Esophagus squamous epithelium (tissue), 5 donors: ENCODE measurements at places on chromosomes 6 and 20.

DNA sequence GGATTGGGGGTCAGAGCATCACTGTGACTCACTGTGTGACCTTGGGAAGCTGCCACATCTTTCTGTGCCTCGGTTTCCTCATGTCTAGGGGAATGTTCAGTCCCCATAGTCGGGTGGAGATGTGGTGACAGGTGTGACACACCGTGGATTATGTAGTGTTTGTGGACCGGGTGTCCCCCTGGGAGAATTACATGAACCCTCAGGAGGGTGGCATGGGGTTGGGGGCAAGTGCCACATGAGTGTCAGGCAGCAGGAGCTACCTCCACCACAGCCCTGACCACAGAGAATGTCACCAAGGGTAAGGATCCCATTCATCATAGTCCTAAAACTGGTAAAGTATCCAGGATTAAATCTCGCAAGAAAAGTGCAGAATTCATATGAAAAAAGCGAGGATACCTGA, 23.2 kb downstream of the SUN5 start:
- no peaks in the 10 kb centered on the region for H3K27me3 ChIP-seq
- DNase-seq = no peak
- no peaks in the 10 kb centered on the region for H3K4me1 ChIP-seq
- no peak overlapping the region for H3K4me3 ChIP-seq
- H3K36me3 ChIP-seq = no peaks in the 10 kb centered on the region
- no peak overlapping the region for H3K27ac ChIP-seq

GRCh38 chr6:66538551-66539135, 831.6 kb upstream of the EYS start:
- no peak for DNase-seq
- no peak overlapping the region for H3K27ac ChIP-seq
- no peaks in the 10 kb centered on the region for H3K27me3 ChIP-seq

DNA sequence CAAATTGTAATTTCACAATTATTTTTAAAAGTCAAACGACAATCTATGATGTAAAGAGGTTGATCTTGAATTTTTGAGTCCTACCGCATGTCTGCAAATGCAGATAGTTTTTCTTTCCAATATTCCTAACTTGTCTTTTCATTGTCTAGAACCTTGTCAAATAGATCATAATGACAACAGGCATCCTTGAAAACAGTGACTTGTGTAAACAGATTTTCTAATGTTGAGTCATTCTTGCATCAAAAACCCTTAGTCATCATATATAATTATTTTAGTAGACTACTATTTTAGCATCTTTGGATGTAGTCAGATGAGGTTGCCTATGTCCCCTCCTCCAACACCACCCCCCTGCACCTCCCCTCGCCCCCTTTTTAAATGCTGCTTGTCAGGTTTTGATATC, 43.8 kb downstream of the BMP6 start:
- H3K4me1 ChIP-seq = no peaks in the 10 kb centered on the region
- H3K4me3 ChIP-seq = no peak overlapping the region
- no peaks in the 10 kb centered on the region for H3K36me3 ChIP-seq

DNA sequence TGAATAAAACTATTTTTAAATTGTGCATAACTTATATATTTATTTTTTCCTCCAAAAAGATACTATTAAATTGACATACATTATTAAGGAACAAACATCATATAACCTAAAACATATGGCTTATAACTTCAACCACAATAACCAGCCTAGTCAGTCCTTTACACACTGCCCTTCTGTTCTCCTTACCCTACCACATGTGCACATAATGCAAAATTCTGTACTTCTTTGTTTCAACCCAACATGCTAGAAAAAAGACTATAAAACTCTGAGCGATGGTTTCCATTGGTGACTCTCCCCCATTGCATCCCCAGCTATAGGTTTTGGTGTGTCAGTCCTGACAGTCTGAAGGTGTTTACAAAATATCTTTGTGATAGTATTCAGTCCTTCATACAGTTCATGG, 14.8 kb upstream of the TTK start:
- H3K4me1 ChIP-seq = peaks cover 3% of the 10 kb centered on the region
- no peak overlapping the region for H3K27ac ChIP-seq
- no peak for DNase-seq
- no peaks in the 10 kb centered on the region for H3K27me3 ChIP-seq
- H3K4me3 ChIP-seq = no peak overlapping the region

GRCh38 chr6:157768304-157768703, 54.7 kb upstream of the SNX9 start:
- no peak overlapping the region for H3K4me3 ChIP-seq
- H3K27me3 ChIP-seq = no peaks in the 10 kb centered on the region
- peaks cover 16% of the 10 kb centered on the region for H3K4me1 ChIP-seq
- peak overlapping the region; percentile 75 for H3K27ac ChIP-seq
- no peaks in the 10 kb centered on the region for H3K36me3 ChIP-seq

GRCh38 chr20:21189761-21190523, 64.1 kb downstream of the KIZ start:
- no peak for DNase-seq
- H3K27ac ChIP-seq = no peak overlapping the region
- no peaks in the 10 kb centered on the region for H3K4me1 ChIP-seq
- H3K36me3 ChIP-seq = no peaks in the 10 kb centered on the region
- H3K4me3 ChIP-seq = no peak overlapping the region

DNA sequence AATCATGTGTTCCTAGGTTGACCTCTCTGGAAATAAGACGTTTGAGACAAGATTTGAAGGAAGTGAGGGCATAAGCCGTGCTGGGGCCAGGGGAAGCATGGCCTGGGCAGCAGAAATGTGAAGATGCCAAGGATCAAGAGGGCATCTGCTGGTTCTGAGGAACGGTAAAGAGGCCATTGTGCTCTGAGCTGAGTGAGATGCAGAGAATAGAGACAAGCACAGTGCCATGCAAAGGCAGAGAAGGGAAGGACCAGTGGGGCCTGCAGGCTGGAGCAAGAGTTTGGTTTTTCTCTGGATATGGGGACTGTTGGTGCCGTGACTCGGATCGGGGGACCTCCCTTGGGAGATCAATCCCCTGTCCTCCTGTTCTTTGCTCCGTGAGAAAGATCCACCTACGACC, 50.8 kb downstream of the SMPDL3A start:
- H3K4me3 ChIP-seq = no peak overlapping the region
- no peak overlapping the region for H3K27ac ChIP-seq
- DNase-seq = no peak
- H3K36me3 ChIP-seq = no peaks in the 10 kb centered on the region

DNA sequence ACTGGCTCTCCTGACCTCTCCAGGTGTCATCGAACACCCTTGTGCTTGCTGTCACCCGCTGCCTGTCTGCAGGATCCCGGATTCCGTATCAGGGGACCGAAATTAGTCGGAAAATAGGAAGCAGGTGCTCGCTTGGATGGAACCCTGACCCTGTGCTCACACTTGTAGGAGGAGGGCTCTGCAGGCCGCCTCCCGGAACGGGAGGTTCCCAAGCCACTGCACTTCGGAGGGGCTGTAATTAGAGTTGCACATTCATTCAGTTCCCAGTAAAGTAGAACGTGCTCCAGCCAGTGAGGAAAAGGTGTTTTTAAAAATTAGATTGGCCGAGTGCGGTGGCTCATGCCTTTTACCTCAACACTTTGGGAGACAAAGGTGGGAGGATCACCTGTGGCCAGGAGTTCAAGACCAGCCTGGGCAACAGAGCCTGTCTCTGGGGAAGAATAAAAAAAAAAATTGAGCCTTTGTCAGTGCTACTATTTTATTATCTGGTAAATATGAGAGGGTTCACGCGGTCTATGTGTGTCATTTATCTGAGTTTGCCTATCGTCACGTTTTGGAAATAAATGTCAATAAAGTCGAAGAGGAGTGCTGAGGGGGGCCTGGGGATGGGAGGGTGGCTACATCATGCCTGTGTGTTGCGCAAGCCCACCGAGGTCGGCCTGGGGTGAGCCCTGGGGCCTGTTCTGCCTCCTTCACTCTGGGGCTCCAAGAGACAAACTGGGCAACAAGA, 1.5 kb upstream of the GMEB2 start:
- peaks cover 12% of the 10 kb centered on the region for H3K4me1 ChIP-seq
- H3K36me3 ChIP-seq = no peaks in the 10 kb centered on the region
- peak overlapping the region; percentile 97 for H3K27ac ChIP-seq
- no peaks in the 10 kb centered on the region for H3K27me3 ChIP-seq

GRCh38 chr6:138722425-138723371, 50.9 kb upstream of the CCDC28A start:
- no peak overlapping the region for H3K4me3 ChIP-seq
- H3K36me3 ChIP-seq = no peaks in the 10 kb centered on the region
- no peaks in the 10 kb centered on the region for H3K27me3 ChIP-seq
- H3K27ac ChIP-seq = peak overlapping the region; percentile 9

DNA sequence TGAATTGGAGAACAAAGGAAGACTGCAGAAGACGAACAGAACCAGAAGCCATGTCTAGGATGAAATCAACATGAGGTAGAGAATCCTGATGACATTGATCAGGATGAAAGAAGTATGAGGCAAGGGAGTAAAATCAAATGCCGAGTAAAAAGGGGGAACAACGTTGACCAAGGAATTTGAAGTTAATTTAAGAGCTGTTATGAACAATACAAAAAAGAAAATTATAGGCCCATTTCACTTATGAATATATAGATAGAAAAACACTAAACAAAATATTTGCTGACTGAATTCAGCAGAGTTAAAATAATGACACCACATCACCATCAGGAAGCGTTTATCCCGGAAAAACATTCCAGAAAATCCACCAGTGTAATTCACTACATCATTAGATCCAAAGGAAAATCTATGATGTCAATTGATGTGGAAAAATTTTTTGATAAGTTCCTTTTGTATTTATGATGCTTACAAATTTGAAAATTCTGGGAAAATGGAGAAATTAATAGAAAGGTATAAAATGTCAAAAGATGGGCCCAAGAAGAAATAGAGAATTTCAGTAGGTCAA, 8.1 kb upstream of the CCN5 start:
- no peaks in the 10 kb centered on the region for H3K27me3 ChIP-seq
- peak overlapping the region; percentile 67 for H3K27ac ChIP-seq
- no peak overlapping the region for H3K4me3 ChIP-seq
- H3K36me3 ChIP-seq = no peaks in the 10 kb centered on the region
- DNase-seq = no peak

GRCh38 chr6:82179415-82179814, 68.1 kb downstream of the IBTK start:
- H3K27ac ChIP-seq = no peak overlapping the region
- H3K4me3 ChIP-seq = no peak overlapping the region
- H3K4me1 ChIP-seq = no peaks in the 10 kb centered on the region
- peaks cover 85% of the 10 kb centered on the region for H3K36me3 ChIP-seq
- no peak for DNase-seq
- H3K27me3 ChIP-seq = no peaks in the 10 kb centered on the region

GRCh38 chr6:34945317-34945716, 56.3 kb downstream of the ANKS1A start:
- H3K4me1 ChIP-seq = no peaks in the 10 kb centered on the region
- no peaks in the 10 kb centered on the region for H3K27me3 ChIP-seq
- H3K27ac ChIP-seq = no peak overlapping the region

GRCh38 chr20:41348430-41349172, 8.0 kb downstream of the LPIN3 start:
- H3K36me3 ChIP-seq = peaks cover 84% of the 10 kb centered on the region
- no peaks in the 10 kb centered on the region for H3K27me3 ChIP-seq
- no peak overlapping the region for H3K4me3 ChIP-seq
- DNase-seq = no peak
- peaks cover 12% of the 10 kb centered on the region for H3K4me1 ChIP-seq
- H3K27ac ChIP-seq = no peak overlapping the region

GRCh38 chr20:52270696-52271095, 79.1 kb upstream of the ZFP64 start:
- H3K27ac ChIP-seq = no peak overlapping the region

GRCh38 chr6:84508981-84509380, 255.4 kb downstream of the TBX18 start:
- H3K27me3 ChIP-seq = no peaks in the 10 kb centered on the region
- no peaks in the 10 kb centered on the region for H3K4me1 ChIP-seq
- no peak overlapping the region for H3K4me3 ChIP-seq
- no peaks in the 10 kb centered on the region for H3K36me3 ChIP-seq
- H3K27ac ChIP-seq = no peak overlapping the region

- no peak overlapping the region for H3K4me3 ChIP-seq
- no peak for DNase-seq
- no peak overlapping the region for H3K27ac ChIP-seq
- H3K36me3 ChIP-seq = no peaks in the 10 kb centered on the region
- H3K4me1 ChIP-seq = no peaks in the 10 kb centered on the region
- peaks cover 58% of the 10 kb centered on the region for H3K27me3 ChIP-seq
Measured at GRCh38 chr20:29410806-29411457, 1846.5 kb upstream of the DEFB115 start.

GRCh38 chr20:50141811-50142561, 11.5 kb downstream of the PEDS1 start:
- H3K4me3 ChIP-seq = no peak overlapping the region
- no peak for DNase-seq
- no peaks in the 10 kb centered on the region for H3K27me3 ChIP-seq
- peaks cover 100% of the 10 kb centered on the region for H3K4me1 ChIP-seq

DNA sequence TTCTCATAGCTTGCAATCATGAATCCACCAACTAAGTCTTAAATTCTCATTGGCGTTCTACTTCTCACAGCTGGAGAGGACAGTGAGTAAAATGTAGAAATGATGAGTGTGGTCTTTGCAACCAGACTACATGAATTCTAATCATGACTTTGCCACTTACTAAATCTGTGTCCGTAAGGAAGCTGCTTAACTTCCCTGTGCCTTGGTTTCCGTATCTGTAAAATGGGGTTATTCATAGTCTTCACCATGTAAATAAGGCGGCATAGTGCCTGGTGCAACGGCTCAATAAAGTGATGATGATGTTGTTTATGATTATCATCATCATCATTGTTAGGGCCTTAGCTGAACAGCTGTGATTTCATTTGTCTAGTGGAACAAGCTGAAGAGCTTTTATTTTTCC, 12.6 kb downstream of the CFAP206 start:
- no peaks in the 10 kb centered on the region for H3K36me3 ChIP-seq
- H3K4me3 ChIP-seq = no peak overlapping the region
- no peak overlapping the region for H3K27ac ChIP-seq
- no peaks in the 10 kb centered on the region for H3K27me3 ChIP-seq
- DNase-seq = no peak

DNA sequence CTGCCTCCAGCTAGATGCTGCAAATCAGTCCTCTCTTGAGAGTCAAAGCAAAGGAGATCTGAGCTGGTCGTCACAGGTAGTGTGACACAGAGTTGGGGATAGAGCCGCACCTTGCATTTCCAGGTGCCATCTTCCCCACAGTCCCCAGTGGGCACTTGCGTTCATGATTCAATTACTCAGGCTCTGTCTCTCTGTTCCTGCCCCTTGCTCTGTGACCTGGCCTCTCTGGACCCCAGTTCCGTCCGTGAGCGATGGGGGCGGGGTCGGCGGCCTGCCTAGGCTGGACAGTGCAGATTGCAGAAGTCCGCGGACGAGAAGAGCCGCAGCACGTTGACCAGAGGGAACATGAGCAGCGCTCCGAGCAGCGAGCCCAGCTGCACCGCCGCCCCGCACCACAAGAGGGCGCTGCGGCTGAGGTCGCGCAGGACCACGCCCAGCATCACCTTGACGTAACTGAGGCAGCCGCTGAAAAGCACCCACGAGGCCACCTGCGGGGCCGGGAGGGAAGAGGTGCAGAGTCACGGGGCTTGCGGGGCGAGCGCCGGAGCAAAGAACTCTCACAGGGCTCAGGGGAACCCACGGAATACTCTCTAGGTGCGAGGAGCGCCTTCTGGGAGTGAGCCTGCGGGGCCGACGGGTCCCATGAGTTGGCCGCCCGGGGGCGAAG, 7.4 kb downstream of the SLC52A3 start:
- no peaks in the 10 kb centered on the region for H3K27me3 ChIP-seq
- H3K36me3 ChIP-seq = no peaks in the 10 kb centered on the region
- DNase-seq = no peak
- H3K4me1 ChIP-seq = no peaks in the 10 kb centered on the region
- H3K4me3 ChIP-seq = no peak overlapping the region
- H3K27ac ChIP-seq = no peak overlapping the region

GRCh38 chr20:4014031-4014474, 1.3 kb downstream of the RNF24 start:
- DNase-seq = no peak
- H3K4me3 ChIP-seq = peak overlapping the region; percentile 92
- H3K36me3 ChIP-seq = no peaks in the 10 kb centered on the region
- H3K27ac ChIP-seq = peak overlapping the region; percentile 94
- H3K4me1 ChIP-seq = peaks cover 23% of the 10 kb centered on the region
